ENCODE measurements at places on chromosomes 11 and 22. TPM values are rescaled to one million over a fixed set of nuclear protein-coding genes. Genes with fewer than 3 reads are reported as not detected.

KCNK4 gene
- not detected for total RNA-seq

TMEM132A gene
- total RNA-seq: 7.7 TPM

OR56A1 gene
- not detected for total RNA-seq

OR51B4 gene
- total RNA-seq: not detected

SSTR3 gene
- not detected for total RNA-seq

MRGPRX3 gene
- not detected for total RNA-seq

YPEL4 gene
- total RNA-seq: 1.3 TPM

SESN3 gene
- 23.6 TPM for total RNA-seq

SEZ6L gene
- 0.09 TPM for total RNA-seq

SEC14L2 gene
- 8.0 TPM for total RNA-seq

C11orf65 gene
- 0.19 TPM for total RNA-seq

CNTN5 gene
- 0.33 TPM for total RNA-seq

DNA sequence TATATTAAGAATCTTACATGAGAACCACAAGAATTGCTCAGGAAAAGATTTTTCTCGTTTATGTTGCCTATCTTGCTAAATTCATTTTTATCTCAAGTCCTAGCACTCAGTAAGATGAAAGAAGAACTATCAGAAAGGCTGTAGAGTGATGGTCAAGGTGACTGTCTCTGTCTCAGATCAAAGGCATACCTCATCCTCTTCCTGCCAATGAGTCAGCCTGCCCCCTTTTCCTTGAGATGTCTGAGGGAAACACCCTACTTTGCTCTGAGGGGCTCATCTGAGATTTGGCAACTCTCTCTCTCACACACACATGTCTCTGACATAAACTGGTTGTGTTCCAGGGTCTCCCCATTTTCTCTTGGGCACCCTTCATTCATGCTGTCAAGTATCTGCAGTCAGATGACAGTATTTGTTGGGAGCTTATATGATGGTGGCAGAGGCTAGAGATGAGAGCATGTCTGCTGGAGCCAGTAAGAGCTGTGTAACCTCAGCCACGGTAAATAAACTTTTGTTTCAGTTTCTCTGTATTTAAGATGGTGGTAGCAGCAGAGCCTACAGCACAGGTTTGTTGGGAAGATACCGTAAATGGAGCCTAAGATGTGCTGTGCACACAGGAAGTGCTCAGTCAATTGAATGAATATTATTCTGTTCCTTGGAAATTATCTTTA is 1.6 kb downstream of the MMP27 start:
- DNase-seq: no peak

GRCh38 chr22:25023879-25024278 is 71.4 kb downstream of the KIAA1671 start:
- no peak for DNase-seq

- no peak for DNase-seq
Measured at GRCh38 chr11:9943386-9944110, 279.7 kb downstream of the SWAP70 start.

DNA sequence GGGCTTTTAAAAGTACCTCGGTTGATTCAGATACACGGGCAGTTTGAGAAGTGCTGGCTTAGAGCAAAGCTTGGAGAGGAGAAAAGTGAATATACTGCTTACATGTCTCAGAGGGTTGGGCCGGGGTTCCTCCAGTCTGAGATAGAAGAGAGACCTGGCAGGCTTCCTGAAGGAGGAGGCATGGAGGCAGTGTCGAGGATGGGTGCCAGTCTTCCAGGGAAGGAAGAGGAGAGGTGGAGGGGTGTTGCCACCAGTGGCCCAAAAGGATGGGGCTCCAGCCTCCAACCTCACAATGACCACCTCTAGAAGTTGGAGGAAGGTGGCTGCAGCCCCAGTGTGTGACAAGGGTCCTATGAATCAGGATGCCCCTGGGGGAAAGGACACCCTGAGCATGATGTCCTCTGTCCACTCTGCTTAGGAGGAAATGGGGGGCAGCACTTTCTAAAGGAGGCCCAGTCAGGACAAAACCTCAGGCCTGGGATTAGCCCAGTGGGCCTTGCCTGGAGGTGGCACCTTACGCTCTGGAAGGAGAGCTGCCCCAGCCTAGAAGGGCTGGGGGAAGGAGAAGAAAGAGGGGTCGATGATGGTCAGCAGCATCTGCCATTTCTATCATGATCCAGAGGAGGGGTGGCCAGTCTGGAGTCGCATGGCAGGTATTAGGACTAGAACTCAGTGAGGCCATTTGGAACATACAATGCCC is 65.2 kb downstream of the CD82 start:
- DNase-seq: peak; percentile 50

DNA sequence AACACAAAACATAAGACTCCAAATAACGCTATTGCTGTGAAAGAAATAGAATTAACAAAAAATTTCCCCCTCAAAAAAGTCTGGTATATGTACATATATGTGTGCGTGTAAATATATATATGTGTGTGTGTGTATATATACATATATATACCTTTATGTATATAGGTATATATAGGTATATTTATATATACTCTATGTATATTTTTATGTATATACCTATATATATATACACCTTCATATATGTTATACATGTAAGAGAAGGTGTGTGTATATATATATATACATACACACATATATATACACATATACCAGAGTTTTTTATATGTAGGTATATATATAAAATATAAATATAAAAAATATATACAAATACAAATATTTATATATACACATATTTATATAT is 199.2 kb downstream of the RAB38 start:
- no peak for DNase-seq

DNA sequence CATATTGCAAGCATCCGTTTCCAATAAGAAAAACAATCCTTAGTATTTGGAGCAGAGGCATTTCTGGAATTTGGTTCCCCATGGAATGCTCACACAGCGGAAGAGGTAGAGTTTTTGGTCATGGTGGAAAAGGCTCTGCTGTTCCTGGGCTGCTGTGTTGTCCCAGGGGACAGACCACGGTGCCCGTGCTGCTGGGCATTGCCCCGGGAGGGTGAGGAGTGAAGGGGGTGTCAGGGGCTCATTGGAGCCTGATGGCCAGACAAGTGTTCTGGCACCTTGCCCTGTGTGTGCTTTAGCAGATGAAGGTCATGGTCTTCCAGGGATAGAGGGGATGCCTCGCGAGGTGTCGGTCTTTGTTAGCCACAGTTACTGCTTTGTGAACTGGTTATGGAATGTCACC is 61.2 kb downstream of the MPPED1 start:
- DNase-seq: no peak

- peak; percentile 85 for DNase-seq
Measured at GRCh38 chr11:66335531-66336233, 552 bp downstream of the RIN1 start.

GRCh38 chr11:11374358-11375148 is 21.5 kb upstream of the CSNK2A3 start:
- DNase-seq: no peak

DNA sequence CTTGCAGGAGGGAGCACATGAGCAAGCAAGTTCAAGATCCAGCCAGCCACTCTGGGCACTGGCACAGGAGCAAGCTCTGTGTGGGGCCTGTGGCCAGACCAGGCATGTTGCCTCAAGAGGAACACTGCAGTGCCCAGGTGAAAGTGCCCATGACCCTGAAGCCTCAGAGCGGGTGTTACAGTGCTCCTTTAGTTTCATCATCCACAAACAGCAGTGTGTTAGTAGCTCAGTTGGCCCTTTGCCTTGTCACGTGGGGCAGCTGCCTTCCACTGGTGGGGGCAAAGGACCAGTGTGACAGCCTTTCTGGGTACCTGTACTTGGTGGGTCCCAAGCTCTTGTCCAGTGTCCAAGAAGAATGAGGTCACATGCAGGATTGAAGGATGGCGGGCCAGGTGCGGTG is 3.0 kb upstream of the EI24 start:
- no peak for DNase-seq

DNA sequence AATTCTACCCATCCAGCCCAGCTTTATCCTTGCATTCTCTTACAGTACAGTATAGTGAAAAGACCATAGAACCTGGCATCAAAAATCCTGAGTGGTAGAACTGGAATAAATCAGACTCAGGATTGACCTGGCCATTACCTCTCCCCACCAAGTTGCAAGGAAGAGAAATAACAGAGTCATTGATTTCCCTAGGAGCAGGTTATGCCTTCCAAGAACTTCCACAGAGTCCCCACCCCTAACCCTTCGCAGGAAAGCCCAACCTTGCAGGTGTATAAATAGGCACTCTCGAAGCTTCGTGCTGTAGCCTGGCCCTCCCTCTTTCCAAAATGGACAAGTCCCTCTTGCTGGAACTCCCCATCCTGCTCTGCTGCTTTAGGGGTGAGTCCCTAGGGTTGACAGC is at the start of gene PATE1:
Gene PATE1 (plus strand): TSS at position 301 of the 400 bp plus-strand sequence. CDS start 26 bp downstream, at position 327.
- DNase-seq: no peak

DNA sequence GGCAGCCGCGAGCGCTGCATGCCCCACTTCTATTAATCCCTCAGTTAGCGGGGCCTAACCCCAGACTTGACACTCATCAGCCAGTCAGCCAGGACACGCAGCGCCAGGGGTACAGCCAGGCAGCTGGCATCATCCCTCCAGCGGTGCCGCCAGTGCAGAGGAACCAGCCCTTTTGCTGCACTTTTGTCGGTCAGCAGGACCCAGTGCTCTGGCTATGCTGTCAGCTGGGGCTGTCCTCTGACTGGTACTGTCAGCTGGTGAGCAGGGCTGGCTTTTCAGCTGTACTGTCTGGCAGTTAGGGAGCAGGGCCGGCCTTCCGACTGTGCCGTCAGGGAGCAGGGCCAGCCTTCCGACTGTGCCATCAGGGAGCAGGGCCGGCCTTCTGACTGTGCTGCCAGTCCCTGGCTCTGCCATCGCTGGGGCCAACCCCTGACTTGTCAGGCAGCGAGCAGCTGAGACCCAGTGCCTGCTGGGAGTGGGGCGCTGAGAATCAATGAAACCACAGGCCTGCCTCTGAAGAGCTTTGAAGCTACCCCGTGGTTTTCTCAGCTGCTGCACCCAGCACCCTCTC is 115.4 kb downstream of the KIAA1671 start:
- peak; percentile 67 for DNase-seq

DNA sequence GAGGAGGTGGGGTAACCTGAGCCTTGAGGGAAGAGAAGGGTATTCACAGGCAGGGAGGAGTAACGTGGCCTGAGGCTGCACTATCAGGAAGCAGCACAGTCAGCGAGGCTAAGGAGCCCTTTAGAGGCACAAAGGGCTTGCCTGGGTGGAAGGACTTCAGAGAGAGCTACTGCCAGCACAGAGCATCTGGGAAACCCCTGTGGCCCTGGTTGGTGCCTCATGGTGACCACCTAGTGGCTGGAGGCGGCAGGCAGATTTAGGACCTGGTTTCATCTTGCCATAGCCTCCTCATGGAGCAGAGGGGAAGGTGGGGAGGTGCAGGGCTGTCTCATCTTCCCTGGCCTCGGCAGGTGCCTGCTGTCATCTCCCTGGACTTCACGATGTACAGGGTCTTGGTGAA is 64.5 kb downstream of the MPPED1 start:
- no peak for DNase-seq

- DNase-seq: no peak
Measured at GRCh38 chr11:124740277-124740882, 638 bp downstream of the NRGN start.

- DNase-seq: peak; percentile 98
Measured at GRCh38 chr11:1262172-1263006, 39.5 kb downstream of the MUC5B start.

GRCh38 chr11:28673691-28674432 is 565.7 kb downstream of the METTL15 start:
- no peak for DNase-seq

DNA sequence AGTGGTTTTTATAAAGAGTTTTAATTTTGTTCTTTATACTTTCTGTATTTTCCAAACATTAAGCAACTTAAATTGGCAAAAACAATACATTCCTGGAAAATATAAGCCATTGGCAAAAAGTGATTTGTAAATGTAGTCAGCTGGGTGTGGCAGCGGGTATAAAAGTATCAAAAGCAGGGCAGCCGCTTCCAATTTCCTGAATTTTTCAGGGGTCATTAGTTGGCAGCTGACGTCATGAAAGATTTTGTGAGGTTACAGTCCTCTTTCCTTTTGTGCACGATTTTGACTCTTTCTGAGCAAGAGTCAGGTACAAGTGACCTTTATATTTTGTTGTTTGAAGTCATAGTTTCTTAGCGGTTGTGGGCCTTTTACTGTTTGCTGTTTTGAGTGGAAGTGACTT is at the start of gene OOSP3:
Gene OOSP3 (plus strand): TSS at position 208 of the 400 bp plus-strand sequence. CDS start 27 bp downstream, at position 235.
- no peak for DNase-seq

- no peak for DNase-seq
Measured at GRCh38 chr11:94243571-94244515, 60.5 kb upstream of the IZUMO1R start.

- DNase-seq: peak; percentile 79
Measured at GRCh38 chr11:33774736-33775466, 581 bp upstream of the FBXO3 start.

GRCh38 chr11:9575260-9576240 is 2.1 kb downstream of the WEE1 start:
- no peak for DNase-seq

DNA sequence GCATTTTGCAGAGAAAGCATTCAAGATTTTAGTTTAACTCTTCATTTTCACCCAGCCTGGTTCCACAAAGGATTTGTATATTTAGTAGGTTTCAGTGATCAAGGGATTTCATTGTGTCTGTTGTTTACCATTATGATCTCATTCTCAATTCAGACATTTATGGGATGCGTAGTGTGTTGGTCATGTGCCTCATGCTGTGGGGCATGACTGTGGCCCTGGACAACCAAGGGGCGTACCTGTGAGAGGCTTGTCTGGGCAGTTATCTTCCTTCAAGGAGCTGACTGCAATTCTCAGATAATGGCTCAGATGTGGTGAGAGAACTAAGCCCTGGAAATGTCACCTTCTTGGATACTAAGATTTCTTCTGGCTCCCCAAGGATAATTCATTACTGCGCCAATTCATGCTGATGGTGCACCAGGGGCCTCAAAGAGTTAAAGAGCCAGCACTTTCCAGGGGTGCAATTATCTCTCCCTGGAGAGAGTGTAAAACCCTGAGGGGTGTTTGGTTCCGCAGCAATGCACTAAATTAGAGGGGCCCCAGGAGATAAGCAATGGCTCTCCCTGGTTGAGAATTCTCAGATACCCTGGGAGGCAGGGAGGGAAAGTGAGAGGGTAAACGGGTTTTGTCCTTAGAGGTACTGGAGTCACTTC is 32.2 kb downstream of the SLC6A5 start:
- no peak for DNase-seq

- DNase-seq: no peak
Measured at GRCh38 chr11:14417617-14418374, 58.8 kb upstream of the RRAS2 start.

DNA sequence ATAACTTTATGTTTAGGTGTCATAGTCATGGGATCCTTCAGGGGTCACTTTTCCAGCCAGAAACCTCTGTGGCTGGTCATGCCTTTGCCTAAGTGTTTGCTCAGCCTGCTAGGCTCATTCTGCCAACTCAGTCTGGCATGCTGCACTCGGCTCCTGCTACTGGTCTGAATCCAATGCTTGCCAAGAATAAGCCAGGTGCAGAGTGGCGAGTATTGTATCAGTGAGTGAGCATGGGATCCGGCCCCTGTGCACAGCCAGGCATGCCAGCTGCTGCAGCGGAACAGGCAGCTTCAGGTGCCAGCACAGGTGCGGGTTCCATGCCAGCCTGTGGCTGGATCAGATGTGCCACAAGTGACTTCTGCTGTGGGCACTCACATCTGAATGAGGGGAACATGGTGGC is 1269.3 kb upstream of the CNTN5 start:
- DNase-seq: no peak

GRCh38 chr11:43359422-43359818 is 700 bp downstream of the TTC17 start:
- no peak for DNase-seq

GRCh38 chr11:35479731-35480130 is 45.7 kb downstream of the PAMR1 start:
- no peak for DNase-seq

- peak; percentile 92 for DNase-seq
Measured at GRCh38 chr22:36757668-36758211, 18.2 kb downstream of the IFT27 start.
